ENCODE measurements at places on chromosomes 5 and 9.

DNA sequence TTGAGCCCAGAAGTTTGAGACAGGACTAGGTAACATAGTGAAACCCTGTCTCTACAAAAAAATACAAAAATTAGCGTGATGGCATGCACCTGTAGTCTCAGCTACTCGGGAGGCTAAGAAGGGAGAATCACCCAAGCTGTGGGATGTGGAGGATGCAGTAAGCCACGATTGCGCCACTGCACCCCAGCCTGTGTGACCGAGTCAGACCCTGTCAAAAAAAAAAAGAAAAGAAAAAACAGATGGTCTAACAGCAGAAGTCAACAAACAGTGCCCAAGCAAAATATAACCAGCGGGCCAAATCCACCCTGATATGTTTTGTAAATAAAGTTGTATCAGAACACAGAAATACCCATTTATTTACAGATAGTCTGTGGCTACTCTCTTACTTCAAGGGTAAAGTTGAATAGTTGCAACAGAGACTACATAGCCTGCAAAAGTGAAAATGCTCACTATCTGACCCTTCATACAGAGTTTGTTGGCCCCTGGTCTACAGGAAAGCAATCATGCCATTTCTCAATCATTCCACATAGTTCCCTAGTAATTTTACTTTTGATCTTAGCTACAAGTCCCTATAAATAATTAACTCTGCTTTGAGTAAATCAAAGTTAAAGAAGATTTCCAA, 383.7 kb downstream of the TLE1 start:
- DNase-seq = no peak

DNA sequence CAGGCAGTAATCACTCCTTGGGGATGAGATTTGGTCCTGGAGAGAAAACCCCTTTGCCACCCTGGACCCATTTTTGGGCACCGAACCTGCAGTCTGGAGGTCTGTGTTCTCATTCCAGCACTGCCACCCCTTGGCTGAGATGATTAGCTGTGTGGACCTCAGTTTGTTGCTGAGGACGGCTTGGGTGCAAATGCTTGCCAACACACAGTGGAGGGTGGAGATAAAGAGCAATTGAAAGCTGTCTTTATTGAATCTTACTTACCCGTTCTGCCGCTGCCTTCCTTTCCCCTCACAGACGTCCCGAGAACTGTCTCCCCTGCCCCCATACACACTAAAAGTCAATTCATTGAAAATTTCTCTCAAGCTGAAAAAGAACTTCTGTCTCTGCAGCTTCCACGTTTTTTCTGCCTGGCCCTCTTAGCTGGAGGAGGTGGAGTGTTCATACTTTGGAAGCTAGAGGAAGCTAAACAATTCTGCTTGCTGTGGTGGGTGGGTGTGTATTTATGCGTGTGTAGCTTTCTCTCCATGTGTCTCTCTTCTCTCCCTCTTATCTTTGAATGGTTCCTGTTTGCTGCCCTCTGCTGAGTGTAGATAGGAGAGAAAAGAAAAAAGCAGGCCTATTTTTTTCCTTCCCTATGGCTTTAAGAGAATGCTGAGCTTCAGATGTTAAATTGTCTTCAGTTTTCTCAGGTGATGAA, 6.6 kb downstream of the GALNT10 start:
- DNase-seq = no peak

DNA sequence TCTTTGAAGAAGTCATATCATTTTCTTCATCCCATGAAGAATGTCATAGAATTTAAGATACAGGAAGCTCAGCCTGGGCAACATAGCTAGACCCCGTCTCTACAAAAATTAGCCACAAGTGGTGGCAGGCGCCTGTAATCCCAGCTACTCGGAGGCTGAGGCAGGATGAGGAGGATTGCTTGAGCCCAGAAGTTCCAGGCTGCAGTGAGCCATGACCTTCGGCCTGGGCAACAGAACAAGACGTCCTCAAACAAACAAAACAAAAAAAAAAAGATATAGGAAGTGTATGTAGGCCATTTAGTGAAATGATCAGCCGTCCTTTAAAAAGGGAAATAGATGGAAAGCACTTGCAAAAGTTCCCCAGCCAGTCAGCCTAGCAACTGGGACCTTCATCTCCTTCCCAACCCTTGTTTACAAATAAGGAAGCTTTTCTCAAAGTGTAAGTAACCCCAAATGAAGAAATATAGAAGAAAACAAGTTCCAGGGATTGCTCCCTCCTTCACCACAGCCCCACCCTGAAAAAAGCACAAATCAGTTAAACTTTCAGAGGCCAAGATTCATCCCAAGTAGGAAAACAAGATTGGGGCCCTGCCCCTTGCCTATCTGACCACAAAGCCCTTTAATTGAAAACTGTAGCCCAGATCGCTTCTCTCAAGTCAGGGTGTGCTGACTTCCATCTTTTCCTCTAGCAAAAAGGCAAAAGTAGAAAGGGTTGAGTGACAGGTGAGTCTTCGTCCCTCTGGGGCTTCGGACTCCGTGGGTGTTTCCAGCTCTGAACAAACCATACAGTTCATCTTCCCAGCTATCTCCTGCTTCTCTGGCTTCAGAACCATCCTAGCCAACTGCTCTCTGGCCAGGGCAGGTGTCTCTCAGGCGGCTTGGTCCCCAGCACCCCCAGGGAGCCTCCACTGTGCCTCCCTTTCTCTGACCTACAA, 1.2 kb downstream of the SLC31A2 start:
- no peak for DNase-seq

- no peak for DNase-seq
These were observed 97.0 kb downstream of the GHR start for GRCh38 chr5:42520203-42520602.

DNA sequence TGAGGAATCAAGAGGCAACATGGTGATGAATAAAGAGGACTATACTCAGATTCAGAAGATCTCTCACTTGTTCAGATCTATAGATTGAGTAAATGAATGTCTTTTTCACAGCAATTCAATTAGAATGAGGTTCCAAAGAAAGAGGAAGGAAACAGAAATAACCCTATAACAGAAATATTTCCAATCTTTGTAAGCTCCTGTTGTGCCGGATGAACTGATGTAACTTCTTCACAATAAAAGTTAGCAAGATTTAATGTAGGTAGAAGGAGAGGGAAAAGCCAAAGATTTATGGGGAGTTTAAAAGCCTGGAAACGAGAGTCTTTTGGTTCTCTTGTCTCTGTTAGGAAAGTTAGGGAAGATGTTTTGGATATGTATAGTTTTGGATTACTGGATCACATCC, 92.1 kb downstream of the PBX3 start:
- DNase-seq = no peak

DNA sequence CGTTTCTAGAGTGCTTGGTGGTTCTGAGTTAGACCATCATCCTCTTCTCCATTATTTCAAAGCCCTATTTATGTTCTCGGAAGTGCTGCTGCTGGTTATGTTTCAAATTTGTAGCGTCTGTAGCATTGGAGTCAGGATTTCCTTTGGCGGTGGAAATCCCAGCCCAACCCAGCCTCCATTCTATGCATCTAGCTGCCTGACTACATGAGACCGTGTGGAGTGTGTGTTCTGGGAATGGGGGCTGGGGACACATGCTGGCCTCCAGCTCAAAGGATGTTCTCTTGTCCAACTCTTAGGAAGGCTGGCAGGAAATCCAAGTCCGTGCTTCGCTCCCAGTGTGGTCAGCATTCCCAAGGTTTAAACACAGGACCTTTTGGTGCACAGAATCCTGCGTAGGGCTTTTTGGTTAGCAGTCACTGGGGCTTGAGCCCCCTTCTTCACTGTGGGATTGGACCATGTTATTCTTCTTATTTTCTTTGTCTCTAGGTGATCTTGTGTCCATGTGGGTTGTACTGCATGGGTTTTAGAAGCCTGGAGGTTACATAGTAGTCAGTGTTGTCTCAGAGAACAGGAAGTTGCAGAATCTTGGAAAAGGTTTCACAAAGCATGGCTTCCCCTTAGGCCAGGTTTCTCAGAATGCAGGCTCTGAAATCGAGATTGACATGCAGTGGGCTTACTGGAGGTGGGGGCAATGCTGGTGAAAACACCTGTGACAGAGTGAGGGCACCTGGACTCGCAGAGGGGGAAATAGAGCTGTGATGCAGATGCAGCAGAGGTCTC, 132.2 kb downstream of the ARHGAP26 start:
- DNase-seq = no peak

DNA sequence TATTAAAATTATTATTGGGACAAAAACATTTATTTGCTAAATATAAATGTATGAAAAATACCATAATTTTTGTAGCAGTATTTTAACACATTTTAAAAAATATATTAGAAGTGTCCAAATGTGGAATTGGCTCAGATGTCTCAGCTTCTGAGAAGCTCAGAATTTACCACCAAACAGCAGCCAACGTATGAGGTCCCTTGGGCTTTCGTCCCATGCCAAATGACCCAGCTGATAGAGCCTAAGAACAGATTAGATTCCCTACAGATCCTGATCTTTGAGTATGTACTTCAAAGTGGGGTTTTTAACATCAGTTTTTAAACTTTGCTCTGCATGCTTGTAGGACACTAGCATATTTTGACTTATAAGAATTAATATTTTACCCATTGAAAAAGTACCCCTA, 77.3 kb upstream of the RPS23 start:
- DNase-seq = no peak

GRCh38 chr5:69285448-69286116, 47.0 kb downstream of the CCDC125 start:
- no peak for DNase-seq

DNA sequence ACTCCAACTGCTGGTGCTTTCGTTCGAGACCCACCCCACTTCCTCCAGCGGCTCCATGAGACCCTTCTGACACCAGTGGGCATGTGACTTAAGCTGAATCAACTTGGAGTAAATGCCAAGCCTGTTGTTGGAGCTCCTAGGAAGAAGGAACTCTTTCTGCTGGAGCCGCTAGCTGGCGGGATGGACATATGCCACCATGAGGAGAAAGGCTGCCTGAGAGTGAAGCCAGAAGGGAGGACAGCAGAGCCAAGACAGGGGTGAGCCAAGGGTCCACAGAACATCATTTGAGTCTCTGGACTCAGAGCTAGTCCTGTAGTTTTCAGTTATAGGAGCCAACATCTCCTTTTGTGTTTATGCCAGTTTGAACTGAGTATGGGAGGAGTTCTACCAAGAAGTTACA, 35.9 kb downstream of the ANXA6 start:
- DNase-seq = no peak

- DNase-seq = no peak
These were observed 87.8 kb downstream of the RXRA start for GRCh38 chr9:134413890-134414623.

- DNase-seq = no peak
These were observed 374.9 kb downstream of the TLE1 start for GRCh38 chr9:81314490-81314889.

DNA sequence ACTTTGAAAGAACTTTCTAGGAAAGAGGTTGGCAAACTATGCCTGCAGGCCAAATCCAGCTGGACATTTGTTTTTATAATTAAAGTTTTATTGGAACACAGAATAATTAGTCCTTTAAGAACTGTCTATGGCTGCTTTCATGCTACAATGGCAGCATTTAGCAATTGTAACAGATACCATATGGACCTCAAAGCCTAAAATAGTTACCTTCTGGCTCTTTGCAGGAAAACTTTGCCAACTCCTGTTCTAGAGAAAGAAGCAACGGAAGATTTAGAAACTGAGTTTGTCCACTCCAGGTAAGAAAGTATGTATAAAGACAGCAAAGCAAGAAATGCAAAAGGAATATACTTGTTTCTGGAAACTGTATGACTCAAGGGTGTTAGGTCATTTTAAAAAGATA, 281.7 kb upstream of the TRPM3 start:
- no peak for DNase-seq

GRCh38 chr9:136242918-136243525, 2.6 kb downstream of the QSOX2 start:
- no peak for DNase-seq

- DNase-seq = no peak
These were observed 221.4 kb downstream of the NR3C1 start for GRCh38 chr5:143182106-143182505.

DNA sequence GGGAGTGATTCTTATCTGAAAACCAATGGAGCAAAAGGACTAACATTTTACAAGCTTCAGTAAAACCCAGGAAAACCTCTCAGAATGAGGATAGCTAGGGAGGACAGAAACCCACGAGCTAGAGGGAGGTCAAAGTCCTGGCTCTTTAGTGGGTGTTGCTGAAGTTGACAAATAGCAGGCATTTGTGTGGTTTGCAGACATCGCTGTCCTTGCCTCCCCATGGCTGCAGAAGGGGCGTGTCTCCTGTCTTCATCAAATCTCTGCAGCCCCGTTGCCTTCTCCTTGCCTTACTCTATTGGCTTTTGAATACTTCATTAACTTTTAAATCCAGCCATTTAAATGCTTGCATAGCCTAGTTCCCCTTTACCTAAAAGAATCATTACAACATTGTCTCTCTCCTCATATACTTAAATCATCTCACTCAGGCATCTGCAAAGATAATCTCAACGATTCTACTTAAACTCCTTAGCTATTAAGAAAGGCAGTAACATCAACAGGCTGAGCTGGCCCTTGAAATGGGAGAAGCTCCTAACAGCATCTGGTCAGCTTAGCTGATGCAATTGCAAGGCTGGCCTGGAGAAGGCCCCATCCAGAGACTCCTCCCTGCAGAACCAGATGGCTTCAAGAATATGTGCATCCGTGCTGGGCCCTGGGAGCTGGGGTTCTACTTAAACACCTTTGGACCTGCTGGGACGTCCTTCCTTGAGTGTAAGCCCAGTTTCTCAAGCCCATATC, 152.8 kb upstream of the TAS2R1 start:
- DNase-seq = no peak

DNA sequence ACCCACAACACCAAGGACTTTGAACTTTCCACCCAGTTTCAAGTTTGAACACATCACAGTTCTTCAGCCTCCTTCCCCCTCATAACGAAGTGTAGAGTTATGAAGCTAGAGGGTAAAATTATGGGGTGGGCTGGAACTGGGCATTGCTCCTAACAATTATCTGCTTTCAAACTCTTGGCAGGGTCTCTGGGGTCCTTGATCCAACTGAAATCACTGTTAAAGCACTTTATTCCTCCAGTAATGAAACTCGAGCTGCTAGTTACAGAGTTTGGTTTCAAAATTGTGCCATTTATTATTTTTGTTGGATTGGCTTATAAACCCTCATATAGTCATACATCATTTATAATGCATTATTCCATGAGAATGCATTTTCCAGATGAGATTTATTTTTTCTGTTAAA, 158.5 kb downstream of the RGS3 start:
- no peak for DNase-seq

GRCh38 chr5:1522601-1523479, 920 bp downstream of the LPCAT1 start:
- DNase-seq = peak; percentile 18

- no peak for DNase-seq
These were observed 379.4 kb upstream of the SGCD start for GRCh38 chr5:155947394-155948062.

- peak; percentile 25 for DNase-seq
These were observed 914 bp upstream of the CD72 start for GRCh38 chr9:35618854-35619799.

DNA sequence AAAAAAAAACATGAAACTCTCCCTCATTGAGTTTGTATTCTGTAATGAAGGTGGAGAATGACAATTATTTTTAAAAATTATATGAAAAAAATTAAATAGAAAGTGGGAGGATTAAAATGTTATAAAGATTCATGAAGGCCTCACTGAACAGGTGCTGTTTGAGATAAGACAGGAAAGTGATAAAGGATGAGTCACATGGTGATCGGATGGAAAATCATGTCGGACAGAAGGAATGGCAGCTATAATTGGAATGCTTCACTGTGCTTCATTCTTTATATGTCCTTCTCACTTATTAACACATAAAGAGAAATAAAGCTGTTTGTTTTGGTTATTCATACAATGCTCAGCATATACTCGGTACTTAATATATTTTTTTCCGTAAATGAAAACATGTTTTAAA, 464.5 kb upstream of the RGMB start:
- DNase-seq = no peak

All from CD4-positive, alpha-beta T cell treated with Interleukin-6 for 4 hours (primary cell).